Calu3 (cell line): ENCODE measurements at places on chromosomes 5 and 9. TPM values are rescaled to one million over a fixed set of nuclear protein-coding genes. Genes with fewer than 3 reads are reported as not detected.

Gene UQCRQ
- 678 and 719 TPM in 2 replicates for total RNA-seq

Gene POU5F2
- total RNA-seq, result 1.4 and 2.0 TPM in 2 replicates

Gene GPR151
- not detected in 2 replicates for total RNA-seq

Gene FAM120A
- total RNA-seq, result 98.2 and 101 TPM in 2 replicates

Gene IFNA17
- total RNA-seq, result not detected in 2 replicates

DNA sequence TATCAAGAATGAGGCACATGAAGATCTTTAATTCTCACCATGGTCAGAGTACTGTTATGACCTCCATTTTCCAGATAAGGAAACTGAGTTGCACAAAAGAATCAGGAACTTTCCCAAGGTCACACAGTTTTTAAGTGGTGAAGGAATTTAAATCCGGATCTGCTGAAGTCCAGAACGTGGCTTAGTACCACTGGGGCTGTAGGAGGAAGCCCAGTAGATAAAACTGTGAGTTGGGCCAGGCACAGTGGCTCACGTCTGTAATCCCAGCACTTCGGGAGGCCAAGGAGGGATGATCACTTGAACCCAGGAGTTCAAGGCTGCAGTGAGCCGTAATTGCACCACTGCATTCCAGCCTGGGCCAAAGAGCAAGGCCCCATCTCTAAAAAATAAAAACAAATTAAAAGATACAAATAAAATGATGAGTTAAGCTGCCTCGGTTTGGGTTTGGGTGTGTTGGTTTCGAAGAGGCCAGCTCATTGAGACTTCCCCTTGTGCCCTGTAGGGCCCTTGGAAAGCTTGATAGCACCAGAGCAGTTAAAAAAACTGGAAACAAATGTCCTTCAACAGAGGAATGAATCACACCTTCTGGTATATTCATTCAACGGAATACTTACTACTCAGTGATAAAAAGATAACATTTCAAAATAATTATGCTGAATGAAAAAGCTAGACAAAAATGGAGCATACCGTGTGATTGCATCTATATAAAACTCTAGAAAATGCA is 20.1 kb downstream of the ATOX1 start:
- H3K36me3 ChIP-seq, result peaks cover 25% of the 10 kb centered on the region
- H3K4me1 ChIP-seq, result peaks cover 34% of the 10 kb centered on the region
- no peak overlapping the region for H3K27ac ChIP-seq
- no peaks in the 10 kb centered on the region for H3K27me3 ChIP-seq
- no peak for DNase-seq
- H3K4me3 ChIP-seq, result no peak overlapping the region

DNA sequence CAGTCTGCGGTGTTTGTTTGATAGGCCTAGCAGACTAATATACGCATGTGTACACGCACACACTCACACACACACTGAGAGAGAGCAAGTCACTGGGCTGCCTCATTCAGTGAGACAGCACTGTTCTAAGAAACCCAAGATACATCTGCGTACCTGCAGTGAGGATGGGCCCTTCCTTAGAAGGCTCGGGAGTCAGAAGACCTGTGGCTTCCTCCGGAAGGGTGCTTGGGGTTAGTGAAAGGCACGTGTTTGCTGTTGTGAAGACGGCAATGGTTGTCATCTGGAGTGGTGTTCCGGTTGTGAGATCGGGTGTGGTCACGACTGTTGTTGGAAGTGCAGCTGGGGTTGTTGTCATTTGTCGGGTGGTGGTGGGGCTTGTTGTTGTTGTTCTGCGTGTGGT is 11.7 kb downstream of the TIMD4 start:
- H3K4me3 ChIP-seq, result no peak overlapping the region
- no peak overlapping the region for H3K27ac ChIP-seq
- H3K4me1 ChIP-seq, result no peaks in the 10 kb centered on the region
- H3K27me3 ChIP-seq, result no peaks in the 10 kb centered on the region
- H3K36me3 ChIP-seq, result no peaks in the 10 kb centered on the region

DNA sequence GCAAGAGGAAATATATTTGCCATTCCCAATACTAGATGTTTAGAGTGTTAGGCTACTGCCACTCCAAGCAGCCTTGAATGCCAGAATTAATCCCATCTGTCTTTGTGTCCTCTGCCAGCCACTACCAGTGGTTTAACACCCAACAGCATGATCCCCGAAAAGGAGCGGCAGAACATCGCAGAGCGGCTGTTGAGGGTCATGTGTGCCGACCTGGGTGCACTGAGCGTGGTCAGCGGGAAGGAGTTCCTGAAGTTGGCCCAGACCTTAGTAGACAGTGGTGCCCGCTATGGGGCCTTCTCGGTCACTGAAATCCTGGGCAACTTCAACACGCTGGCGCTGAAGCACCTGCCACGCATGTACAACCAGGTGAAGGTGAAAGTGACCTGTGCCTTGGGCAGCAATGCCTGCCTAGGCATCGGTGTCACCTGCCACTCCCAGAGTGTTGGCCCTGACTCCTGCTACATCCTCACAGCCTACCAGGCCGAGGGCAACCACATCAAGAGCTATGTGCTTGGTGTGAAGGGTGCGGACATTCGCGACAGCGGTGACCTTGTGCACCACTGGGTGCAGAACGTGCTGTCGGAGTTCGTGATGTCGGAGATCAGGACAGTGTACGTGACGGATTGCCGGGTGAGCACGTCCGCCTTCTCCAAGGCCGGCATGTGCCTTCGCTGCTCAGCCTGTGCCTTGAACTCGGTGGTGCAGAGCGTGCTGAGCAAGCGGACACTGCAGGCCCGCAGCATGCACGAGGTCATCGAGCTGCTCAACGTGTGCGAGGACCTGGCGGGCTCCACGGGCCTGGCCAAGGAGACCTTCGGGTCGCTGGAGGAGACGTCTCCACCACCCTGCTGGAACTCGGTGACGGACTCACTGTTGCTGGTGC is 29.3 kb downstream of the AMBP start:
- no peak overlapping the region for H3K4me3 ChIP-seq
- no peak for DNase-seq
- peaks cover 4% of the 10 kb centered on the region for H3K36me3 ChIP-seq
- no peaks in the 10 kb centered on the region for H3K27me3 ChIP-seq

DNA sequence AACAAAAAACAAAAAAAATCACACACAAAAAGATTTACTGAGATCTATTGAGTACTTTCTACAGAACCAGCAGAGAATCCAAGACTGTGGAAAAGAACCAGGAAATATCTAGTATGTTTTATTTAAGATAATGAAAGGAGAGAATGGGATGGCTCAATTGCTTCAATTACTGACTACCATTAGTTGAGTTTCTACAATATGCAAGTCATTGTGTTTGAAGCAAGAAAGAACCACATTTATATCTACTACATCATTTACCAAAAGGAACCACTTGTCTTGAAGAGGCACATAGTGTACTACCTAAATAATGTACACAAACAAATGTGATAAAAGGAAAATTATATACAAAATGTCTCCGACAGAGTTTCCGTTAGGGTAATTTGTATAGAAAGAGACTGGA is 325.9 kb upstream of the TNC start:
- no peaks in the 10 kb centered on the region for H3K4me1 ChIP-seq
- no peak for DNase-seq
- H3K4me3 ChIP-seq, result no peak overlapping the region

DNA sequence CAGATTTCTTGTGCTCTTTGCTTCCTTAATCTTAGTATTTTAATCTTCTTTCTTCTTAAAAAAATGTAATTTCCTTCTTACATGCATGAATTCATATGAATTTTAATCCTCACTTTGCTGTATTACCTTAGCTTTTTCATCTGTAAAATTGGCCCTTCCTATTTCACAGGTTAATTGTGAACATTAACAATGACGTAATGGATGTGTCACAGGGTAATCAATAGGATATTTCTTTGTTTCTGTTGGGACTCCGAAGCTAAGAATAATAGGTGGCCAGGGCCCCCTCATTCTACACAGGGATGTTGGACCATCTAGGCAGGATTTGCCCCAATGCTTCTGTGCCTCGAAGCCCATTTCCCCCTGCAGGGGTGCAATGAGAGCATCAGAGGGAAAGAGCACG is 187.4 kb upstream of the NFIB start:
- H3K27me3 ChIP-seq, result peaks cover 30% of the 10 kb centered on the region
- H3K4me1 ChIP-seq, result no peaks in the 10 kb centered on the region
- no peaks in the 10 kb centered on the region for H3K36me3 ChIP-seq
- H3K4me3 ChIP-seq, result no peak overlapping the region
- no peak for DNase-seq
- no peak overlapping the region for H3K27ac ChIP-seq

DNA sequence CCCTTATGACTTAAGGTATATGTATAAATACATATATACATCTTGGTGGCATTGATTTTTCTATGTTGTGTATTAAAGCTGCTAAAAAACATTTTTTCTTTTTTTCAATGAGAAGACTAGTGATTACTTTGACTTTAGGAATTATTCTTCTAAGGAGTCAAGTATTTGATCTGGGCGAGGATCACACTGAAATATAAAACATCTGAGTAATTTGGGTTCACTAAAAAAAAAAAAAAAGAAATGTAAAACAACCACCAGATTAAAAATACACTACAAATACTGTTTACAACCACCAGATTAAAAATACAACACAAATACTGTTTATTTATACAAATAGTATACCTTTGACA is 9.0 kb downstream of the UBAP1 start:
- no peak overlapping the region for H3K27ac ChIP-seq
- DNase-seq, result no peak
- H3K4me3 ChIP-seq, result no peak overlapping the region
- H3K4me1 ChIP-seq, result peaks cover 20% of the 10 kb centered on the region

DNA sequence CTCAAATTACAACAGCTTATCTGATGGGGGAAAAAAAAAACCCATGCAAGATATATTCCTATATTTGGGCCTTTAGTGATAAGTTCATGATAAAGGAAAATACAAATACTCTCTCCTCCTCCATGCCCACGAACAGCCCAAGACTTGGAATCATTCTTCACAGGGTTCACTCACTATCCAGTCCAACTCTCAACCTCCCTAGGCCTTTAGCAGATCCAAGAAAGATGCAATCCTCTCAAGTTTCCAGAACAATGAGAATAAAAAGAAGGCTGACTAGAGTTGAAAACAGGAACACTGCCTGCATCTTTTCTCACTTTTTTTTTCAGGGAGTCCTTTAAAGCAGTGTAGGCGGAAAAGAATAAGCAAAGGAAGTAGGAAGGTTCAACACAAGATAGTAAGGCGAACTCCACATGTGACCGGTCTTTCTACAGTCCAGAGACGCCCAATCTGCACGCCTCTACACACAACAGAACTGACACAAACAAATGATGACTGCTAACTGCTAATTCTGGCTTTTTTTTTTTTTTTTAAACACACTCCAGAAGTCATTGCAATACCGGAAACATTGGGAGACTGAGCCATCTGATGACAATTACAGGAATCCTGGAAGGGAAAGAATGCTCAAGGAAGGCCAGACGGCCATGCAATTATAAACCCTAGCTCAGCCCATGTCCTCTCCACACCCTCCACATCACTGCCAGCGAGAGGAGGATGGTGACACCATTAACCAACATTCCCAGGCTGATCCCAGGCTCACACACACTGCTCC is 75.4 kb downstream of the BNC2 start:
- no peaks in the 10 kb centered on the region for H3K27me3 ChIP-seq
- H3K36me3 ChIP-seq, result no peaks in the 10 kb centered on the region
- no peaks in the 10 kb centered on the region for H3K4me1 ChIP-seq

DNA sequence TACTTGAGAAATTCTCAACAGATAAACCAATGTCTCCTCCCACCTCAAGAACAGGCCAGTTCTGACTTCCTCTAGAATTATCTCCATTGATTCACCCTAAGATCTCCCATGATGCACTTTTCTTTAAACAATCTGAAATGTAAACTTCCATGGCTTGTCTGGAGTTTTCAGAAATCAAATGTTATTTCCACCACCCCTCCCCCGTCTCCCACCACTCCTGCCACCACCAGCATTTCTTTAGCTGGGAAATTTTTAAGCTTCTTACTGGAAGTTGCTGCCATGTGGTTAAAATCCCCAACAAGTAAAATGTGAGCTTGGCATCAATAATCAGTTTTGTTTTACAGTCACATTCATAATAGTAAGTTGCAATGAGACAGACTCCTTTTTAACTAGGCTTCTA is 32.8 kb upstream of the BASP1 start:
- H3K4me1 ChIP-seq, result peaks cover 23% of the 10 kb centered on the region
- no peak overlapping the region for H3K27ac ChIP-seq
- DNase-seq, result no peak
- H3K36me3 ChIP-seq, result no peaks in the 10 kb centered on the region
